Femur (tissue), 1 donor: ENCODE measurements at places on chromosomes 12 and 14.
A peak's percentile ranks its signal among the peaks of the same experiment; 100 is the strongest.

DNA sequence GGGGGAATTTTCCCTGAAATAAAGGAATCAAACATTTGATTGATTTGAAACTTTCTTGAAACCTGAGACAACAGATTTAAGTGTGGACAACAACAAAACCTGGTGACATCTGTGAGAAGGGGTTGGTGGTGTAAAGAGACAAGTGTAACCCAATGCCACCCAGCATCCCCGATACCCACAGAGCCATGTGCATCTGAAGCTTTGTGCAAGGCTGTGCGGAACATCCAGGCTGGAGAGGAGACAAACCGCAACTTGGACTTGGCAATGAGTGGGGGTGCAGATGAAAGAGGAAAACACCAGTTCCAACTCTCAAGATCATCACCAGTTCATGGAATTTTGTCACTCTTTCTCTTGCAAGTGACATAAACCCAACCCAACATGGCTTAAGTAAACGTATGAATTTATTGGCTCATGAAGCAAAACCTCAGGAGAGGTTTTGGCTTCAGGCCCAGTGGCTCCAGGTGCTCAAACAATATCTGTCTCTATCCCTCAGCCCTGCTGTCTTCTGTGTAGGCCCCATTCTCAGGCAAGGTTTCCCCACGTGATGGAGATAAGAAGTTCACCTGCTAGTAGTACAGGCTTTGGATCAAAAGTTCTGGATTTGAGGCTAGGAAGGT lies 55.2 kb upstream of the NTF3 start:
- no peak for DNase-seq

GRCh38 chr12:127355061-127355841 lies 911.7 kb upstream of the TMEM132C start:
- DNase-seq: no peak

- DNase-seq: no peak
These were observed 116.4 kb downstream of the PDZRN4 start for GRCh38 chr12:41304526-41304925.

- DNase-seq: no peak
These were observed 18.0 kb downstream of the RHOF start for GRCh38 chr12:121775501-121775900.

- no peak for DNase-seq
These were observed 94.2 kb upstream of the FGD4 start for GRCh38 chr12:32305163-32305562.

DNA sequence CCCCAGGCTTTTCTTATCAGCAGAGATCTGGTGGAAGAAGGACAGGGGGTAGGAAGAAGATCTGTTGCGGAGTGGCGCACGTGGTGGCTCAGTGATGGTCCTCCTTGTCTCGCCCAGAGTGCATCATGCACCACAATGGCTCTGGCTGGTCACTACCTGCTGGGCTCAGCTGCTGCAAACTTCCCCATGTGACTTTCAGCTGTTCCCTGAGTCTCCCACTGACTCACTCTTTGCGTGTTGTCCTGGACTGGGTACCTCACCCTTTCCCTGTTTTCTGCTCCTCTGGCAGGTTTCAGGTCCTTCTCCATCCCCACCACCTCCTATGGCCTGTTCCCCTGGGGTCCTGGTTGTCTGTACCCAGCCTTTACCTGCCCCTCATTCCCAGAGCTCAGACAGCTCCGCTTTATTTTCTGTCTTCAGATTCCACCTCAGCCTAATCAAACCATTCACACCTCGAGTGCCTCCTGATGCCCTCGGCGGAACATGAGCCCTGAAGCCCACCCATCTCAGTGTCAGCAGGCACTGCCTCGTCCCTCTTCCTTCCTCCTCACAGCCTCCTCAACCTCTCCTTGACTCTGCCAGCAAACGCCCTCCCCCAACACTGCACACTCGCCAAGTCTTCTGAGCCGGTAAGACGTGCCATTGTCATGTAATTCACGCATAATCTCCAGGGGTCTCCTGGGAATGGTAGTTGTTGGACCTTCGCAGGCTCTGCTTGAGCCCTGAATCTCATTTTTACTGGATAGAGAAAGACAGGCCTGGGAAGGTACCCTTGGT lies 1.8 kb downstream of the C1R start:
- DNase-seq: no peak

DNA sequence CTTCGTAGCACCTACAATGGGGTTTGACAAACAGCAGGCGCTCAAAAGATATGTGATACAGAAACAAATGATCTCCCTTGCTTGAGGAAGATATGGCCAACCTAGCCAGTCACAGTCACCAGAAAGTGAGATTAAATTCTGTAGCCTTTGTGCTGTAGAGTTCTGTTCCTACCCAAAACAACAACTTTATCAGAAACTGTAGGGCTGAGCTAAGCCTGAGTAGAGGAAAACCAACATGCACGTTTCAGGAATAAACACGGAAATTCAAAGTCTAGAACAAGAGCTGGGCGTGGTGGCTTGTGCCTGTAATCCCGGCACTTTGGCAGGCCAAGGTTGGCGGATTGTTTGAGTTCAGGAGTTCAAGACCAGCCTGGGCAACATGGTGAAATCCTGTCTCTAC lies 23.0 kb downstream of the AICDA start:
- no peak for DNase-seq

GRCh38 chr12:82406651-82407050 lies 48.3 kb downstream of the METTL25 start:
- no peak for DNase-seq

GRCh38 chr12:1619587-1619986 lies 9.4 kb upstream of the WNT5B start:
- DNase-seq: peak; percentile 58

- DNase-seq: no peak
These were observed 167.9 kb downstream of the PRKD1 start for GRCh38 chr14:29759521-29760340.

GRCh38 chr14:76260749-76261148 lies 109.0 kb downstream of the GPATCH2L start:
- DNase-seq: no peak

DNA sequence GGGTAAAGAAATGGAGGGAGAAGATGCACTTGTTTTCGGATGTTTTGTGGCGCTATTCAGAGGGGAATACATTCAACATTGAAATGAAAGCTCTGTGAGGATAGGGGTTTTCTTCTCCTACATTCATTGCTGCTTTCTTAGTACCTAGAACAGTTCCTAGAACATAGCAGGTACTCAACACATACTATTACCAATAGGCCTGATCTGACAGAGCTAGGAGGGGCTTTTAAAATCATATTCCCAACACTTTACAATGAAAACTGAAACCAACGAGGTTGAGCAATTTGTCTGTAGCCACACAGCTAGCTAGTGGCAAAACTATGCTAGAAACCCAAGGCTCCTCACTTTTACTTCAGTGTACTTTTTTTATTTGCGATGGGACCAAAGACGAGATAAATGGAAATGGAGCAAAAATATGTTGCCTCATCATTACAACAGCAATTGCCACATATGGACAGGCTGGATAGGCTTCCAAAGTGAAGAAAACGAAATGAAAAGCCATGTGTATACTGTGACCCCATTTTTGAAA lies 23.1 kb upstream of the IL22 start:
- DNase-seq: no peak

DNA sequence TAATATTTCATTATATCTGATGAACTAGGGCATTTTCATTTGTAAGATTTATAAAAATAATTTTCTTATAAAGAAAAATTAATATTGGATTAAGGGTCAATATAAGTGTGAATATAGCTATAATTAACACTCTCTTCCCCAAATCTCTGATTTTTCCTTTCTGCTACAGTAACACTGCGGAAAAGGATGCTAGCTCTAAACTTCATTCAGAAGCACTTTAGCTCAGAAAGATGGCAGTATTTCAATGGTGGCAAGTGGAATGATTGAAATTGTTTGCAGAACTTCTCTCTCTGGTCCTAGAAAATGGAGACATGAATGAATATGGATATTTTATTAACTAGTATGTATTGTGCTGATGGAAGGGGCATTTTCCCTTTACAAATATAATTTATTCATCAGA lies 8.4 kb downstream of the NPAS3 start:
- no peak for DNase-seq

DNA sequence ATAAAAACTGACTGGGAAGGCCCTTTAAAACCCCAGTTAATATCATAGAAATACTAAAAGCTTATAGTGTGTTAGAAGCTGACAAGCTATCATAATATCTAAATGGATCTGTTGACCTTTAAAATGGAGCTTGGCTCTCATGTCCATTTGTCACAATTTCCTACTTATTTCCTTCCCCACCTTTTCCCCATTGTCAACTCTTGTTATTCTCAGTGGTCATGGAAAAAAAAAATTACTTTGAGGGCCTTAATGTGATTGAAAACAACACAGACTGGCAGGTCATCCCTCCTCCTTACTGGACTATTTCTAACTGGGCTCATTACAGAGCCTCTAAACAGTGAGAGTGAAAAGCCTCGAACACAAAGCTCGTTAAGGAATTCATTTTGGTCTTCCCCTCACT lies 13.7 kb upstream of the WNK1 start:
- DNase-seq: no peak

DNA sequence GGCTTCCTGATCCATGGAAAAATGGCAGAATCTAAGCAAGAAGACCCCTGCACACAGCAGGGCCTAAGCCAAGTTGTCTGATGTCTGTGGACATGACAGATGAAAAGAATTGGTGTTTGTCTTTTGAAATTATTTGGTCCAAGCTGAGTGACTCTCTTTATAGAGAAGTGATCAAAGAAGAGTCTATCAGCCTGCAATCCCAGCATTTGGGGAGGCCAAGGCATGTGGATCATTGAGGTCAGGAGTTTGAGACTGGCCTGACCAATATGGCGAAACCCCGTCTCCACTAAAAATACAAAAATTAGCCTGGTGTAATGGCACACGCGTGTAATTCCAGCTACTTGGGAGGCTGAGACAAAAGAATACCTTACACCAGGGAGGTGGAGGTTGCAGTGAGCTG lies 64.8 kb upstream of the TUNAR start:
- no peak for DNase-seq

DNA sequence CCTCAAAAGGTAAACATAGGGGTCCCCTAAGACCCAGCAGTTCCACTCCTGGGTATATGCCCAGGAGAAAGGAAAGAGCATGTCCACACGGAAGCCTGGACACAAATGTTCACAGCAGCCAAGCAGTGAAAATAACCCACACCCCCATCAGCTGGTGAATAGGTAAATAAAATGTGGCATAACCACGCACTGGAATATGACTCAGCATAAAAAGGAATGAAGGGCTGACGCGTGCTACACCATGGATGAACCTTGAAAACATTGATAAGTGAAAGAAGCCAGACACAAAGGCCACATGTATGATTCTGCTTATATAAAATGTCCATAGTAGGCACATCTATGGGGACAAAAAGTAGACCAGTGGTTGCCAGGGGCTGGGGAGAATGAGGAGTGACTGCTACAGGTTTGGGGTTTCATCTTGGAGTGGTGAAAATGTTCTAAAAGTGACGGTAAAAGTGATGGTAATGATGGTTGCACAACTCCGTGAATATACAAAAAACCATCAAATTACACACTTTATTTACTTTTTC lies 3.8 kb upstream of the SCARB1 start:
- DNase-seq: no peak

DNA sequence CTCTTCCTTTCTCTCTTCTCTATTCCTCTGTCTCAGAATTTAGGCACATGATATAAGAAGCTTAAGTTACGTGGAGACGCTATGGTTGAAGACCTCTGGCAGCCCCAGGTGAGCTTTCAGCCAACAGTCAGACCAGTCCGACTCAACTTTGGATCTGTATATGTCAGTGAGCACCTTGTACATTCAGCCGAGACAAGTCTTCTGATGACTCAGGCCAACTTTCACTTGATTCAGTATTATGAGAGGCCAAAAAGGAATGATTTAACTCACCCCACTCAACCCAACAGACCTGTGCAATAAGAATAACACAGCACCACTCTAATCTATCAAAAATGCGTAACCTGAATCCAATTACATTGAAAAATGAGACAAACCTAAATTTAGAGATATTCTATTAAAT lies 47.5 kb upstream of the FOXG1 start:
- no peak for DNase-seq

- no peak for DNase-seq
These were observed 74.2 kb upstream of the ATP2B1 start for GRCh38 chr12:89782807-89783206.

GRCh38 chr12:83389237-83389996 lies 702.7 kb downstream of the TMTC2 start:
- DNase-seq: no peak

- DNase-seq: no peak
These were observed 460.0 kb downstream of the FUT8 start for GRCh38 chr14:65872536-65872935.

DNA sequence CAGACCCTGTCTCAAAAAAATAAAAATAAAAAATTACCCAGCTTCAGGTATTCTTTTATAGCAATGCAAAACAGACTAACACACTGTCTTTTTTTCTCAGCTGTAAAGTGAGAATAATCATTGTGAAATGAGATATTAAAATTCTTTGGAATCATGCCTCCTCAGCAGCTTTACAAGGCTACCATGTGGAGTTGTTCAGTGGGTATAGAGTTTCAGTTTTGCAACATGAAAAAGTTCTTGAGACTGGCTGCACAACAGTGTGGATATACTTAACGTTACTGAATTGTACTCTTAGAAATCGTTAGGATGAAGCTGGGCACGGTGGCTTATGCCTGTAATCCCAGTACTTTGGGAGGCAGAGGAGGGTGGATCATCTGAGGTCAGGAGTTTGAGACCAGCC lies 15.7 kb upstream of the MAPKAPK5 start:
- no peak for DNase-seq

- peak; percentile 66 for DNase-seq
These were observed 22.3 kb upstream of the CTDSP2 start for GRCh38 chr12:57868851-57869268.

DNA sequence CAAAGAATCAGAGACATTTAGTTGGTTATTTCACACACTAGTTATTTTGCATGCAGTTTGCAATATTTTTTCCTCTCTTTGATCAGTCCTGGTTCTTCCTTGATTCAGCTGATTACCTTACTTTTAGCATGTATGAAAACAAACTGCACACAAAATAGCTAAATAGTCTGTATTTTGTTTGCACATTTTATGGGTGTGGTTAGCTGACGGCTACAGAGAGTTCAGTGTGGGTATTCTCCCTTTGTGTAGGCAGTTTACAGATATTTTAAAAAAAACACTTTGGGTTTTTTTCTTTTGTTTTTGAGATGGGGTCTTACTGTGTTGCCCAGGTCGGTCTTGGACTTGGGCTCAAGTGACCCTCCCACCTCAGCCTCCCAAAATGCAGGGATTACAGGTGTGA lies 28.5 kb downstream of the TOGARAM1 start:
- no peak for DNase-seq

DNA sequence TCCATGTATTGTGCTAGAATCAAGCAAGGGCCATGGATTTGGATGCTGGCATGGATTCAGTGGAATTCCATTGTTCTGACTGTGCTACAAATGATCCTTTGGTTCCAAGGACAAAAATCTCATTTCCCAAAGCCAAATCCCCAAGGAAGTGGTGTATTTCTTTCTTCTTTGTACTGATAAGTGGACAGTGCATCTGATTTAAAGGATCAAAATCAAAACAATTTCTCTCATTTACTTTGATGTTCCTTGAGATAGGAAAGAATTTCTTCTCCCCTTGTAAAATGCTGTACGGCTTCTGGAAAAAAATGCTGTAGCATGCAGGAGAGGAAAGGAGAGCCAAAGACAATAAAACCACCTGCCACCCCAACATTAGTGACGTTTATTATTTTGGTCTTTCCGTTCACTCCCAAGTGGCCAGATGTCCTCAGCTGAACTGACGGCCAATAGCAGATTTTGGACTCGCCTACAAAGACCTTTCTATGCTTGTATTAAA lies 185.7 kb downstream of the PRKD1 start:
- no peak for DNase-seq
